ENCODE measurements at places on chromosomes 2 and 18. TPM values are rescaled to one million over a fixed set of nuclear protein-coding genes. Genes with fewer than 3 reads are reported as not detected.

SERPINB4 gene
- not detected for total RNA-seq

DNA sequence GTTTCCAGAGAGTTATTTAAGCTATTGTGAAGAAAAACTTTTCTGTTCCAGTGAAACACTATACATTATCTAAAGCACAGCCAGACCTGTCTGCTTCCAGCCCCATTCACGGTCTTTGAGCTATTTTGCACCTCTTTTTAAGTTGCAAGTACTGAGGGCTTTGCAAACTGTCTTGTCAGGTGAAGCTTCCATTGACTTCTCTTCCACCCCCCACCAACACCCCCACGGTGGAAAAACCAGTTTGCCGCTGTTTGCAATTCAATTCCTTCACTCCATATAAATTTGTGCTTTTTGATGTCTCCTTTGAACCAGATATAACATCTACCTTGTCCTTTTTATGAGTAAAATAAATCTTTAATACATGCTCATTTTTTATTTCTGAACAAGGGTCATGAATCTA, 15.7 kb downstream of the B3GNT7 start:
- no peak for DNase-seq

DNA sequence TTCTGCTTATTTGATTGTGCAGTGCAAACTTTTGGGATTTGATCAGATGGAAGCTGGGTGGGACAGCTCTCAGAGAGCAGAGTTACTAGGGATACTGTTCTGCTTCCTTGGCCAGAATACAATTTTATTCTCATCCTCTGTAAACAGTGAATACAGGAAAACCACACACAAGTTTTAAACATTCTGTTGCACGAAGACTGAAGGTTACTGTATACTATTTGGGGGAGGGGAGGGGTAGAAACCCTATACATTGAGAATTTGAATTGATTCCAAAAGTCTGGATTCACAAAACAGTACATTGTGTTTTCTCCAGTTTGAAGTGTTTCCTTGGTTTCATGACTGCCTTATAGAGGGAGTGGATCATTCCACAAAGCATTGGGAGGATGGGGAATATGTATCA, 149.9 kb downstream of the SETBP1 start:
- no peak for DNase-seq

MYO3B gene
- total RNA-seq = 0.13 TPM

RTP5 gene
- 11.8 TPM for total RNA-seq

MTHFD2 gene
- total RNA-seq = 10.4 TPM

CCDC148 gene
- total RNA-seq = 7.8 TPM

LIMS4 gene
- total RNA-seq = 0.75 TPM

- DNase-seq = no peak
Measured at GRCh38 chr2:133906396-133906795, 338.1 kb upstream of the NCKAP5 start.

- no peak for DNase-seq
Measured at GRCh38 chr2:18600255-18600613, 10.9 kb upstream of the NT5C1B start.

DNA sequence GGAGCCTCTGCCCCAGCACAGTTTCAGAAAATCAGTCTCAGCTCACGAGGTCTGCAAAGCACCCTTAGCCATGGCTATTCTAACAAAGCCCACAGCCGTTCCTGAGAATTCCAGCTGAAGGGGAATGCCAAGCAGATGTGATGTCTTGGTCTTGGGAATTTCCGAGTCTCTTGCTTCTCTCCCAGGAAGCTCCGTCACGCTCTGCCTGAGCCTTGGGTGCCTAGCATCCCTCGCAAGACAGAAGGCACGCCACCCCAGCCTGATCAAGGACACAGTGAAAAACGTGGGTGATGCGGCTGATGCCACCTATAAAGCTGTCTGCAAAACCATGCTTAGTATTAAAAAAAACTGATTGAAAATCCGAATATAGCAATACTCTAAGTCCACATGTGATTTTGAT, 254.6 kb downstream of the SH3BP4 start:
- no peak for DNase-seq

MYL1 gene
- not detected for total RNA-seq

DNA sequence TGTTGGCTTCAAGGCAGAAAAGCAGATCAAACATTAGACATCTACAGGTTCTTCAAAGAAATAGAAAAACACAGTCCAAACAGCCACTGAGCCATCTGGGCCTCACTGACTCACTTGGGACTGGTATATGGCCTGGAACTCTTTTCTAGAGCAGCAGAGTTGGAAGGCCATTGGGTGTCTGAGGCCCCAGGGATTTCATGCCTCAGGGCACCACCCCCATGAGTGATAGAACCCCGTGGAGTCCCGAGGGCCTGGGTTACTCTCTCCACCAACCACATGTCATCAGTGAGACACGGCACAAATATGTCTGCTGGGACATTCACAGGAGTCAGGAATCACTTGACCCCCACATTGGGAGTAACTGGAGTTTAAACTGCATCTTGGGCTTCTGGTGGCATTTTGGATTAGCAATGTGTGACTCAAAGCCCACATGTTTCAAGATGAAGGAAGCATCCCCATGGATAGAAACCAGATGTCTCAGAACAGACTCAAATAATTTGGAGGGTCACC, 44.0 kb downstream of the CAPN13 start:
- DNase-seq = no peak

ELOA2 gene
- not detected for total RNA-seq

IL37 gene
- total RNA-seq = not detected

GRCh38 chr2:198815626-198816025, 642.1 kb downstream of the SATB2 start:
- DNase-seq = no peak

GRCh38 chr2:57453945-57454344, 592.7 kb upstream of the VRK2 start:
- DNase-seq = no peak

- no peak for DNase-seq
Measured at GRCh38 chr2:141020346-141020745, 1110.5 kb downstream of the LRP1B start.

- DNase-seq = no peak
Measured at GRCh38 chr18:48035556-48035860, 105.0 kb upstream of the SMAD2 start.

CCDC121 gene
- 4.4 TPM for total RNA-seq

TEKT4 gene
- total RNA-seq = not detected

LYG2 gene
- not detected for total RNA-seq

GNAL gene
- 88.3 TPM for total RNA-seq

GRCh38 chr18:11042247-11042646, 107.1 kb downstream of the PIEZO2 start:
- DNase-seq = no peak

ZNF804A gene
- 6.3 TPM for total RNA-seq

LRATD1 gene
- 64.3 TPM for total RNA-seq

GRCh38 chr2:159246325-159246988, 40.0 kb downstream of the WDSUB1 start:
- no peak for DNase-seq

GRCh38 chr2:60058781-60059180, 494.7 kb downstream of the BCL11A start:
- no peak for DNase-seq

Data from dorsolateral prefrontal cortex (tissue), 122 donors.